ENCODE measurements at places on chromosomes 13 and 19. TPM values are rescaled to one million over a fixed set of nuclear protein-coding genes. Genes with fewer than 3 reads are reported as not detected.

The DIAPH3 gene
- 5.4 TPM for polyA plus RNA-seq

- DNase-seq: no peak
Observed at GRCh38 chr13:51524829-51525566, 59.3 kb upstream of the WDFY2 start.

GRCh38 chr13:72221276-72221962, 354.4 kb upstream of the DACH1 start:
- no peak for DNase-seq

The CYP4F11 gene
- 0.23 TPM for polyA plus RNA-seq

The ZNF549 gene
- 2.4 TPM for polyA plus RNA-seq

GRCh38 chr19:4007836-4008539, 452 bp downstream of the PIAS4 start:
- DNase-seq: peak; percentile 63

DNA sequence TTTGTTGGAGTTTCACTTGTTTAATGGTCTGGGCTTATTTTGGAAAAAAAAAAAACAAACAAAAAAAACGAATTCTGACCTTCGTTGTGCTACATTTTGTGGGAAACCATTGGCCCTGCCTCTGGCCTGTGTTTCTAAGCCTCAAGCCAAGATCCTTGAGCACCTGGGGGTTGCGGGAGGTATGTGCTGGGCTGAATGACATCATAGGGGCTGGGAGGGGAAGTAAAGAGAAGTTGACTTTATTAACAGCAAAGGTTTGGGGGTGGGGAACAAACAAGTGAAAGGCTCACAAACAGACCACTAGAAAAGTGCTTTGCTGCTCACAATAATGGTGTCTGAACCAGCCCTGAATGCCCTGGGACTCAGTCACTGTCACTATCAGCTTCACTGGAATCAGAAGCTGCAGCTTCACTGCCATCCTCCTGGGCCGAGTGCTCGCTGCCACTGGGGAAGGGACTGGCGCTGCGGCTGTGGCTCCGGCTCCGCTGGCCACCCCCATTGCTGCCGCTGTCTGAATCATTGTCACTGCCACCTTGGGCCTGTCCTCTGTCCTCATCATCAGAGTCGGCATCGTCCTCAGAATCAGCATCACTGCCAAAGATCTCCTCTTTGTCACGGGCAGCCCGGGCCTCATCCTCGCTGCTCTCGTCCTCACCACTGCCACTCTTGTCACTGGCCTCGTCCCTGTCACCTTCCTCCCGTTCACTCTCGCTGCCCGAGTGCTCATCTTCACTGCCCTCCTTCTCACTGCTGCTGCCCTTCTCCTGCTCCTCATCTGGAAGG, 5.1 kb downstream of the PAF1 start:
- no peak for DNase-seq

The ETHE1 gene
- polyA plus RNA-seq: 86.2 TPM

- DNase-seq: peak; percentile 99
Observed at GRCh38 chr19:48492925-48493717, 18.5 kb downstream of the LMTK3 start.

The CEACAM7 gene
- not detected for polyA plus RNA-seq

GRCh38 chr19:5112681-5113575, 144.0 kb downstream of the KDM4B start:
- no peak for DNase-seq

The ZNF575 gene
- polyA plus RNA-seq: 0.31 TPM

DNA sequence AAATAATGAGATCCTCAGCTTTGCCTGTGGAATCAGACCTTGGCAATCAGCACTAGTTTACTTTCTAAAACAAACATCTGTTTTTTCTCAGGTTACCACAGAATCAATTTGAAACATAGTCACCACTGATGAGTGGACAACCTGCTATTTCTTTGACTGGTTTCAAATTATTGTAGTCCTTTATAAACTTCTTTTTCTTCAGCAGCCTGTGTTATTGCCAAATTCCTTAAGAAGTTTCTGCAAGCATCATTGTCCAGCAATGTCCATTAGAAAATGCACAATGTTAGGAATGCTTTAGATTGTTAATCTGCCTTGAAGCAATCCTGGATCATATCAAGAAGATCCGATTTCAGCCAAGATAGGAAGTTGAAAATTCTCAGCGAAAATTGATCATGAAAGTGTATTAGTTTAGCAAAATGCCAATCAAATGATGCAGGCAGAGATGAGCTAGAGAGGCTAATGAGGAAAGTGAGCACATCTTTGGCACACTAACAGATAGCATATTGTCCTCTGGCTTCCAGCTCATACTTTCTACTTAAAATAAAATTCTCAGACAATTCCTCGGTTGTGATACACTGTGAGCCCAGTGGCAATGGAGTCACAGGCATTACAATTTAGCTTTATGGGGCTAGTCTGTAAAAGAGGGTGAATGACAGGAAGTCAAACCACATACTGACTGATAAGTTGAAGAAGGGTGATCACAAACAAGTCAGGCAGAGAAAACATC, 270.6 kb downstream of the SLITRK6 start:
- DNase-seq: no peak

The TPTE2 gene
- not detected for polyA plus RNA-seq

GRCh38 chr13:25214491-25215252, 42.6 kb upstream of the AMER2 start:
- DNase-seq: no peak

The GSX1 gene
- polyA plus RNA-seq: not detected

The NLRP5 gene
- not detected for polyA plus RNA-seq

The CDX2 gene
- polyA plus RNA-seq: not detected

- DNase-seq: no peak
Observed at GRCh38 chr19:2923510-2923909, 21.3 kb downstream of the ZNF77 start.

The THSD1 gene
- 8.9 TPM for polyA plus RNA-seq

DNA sequence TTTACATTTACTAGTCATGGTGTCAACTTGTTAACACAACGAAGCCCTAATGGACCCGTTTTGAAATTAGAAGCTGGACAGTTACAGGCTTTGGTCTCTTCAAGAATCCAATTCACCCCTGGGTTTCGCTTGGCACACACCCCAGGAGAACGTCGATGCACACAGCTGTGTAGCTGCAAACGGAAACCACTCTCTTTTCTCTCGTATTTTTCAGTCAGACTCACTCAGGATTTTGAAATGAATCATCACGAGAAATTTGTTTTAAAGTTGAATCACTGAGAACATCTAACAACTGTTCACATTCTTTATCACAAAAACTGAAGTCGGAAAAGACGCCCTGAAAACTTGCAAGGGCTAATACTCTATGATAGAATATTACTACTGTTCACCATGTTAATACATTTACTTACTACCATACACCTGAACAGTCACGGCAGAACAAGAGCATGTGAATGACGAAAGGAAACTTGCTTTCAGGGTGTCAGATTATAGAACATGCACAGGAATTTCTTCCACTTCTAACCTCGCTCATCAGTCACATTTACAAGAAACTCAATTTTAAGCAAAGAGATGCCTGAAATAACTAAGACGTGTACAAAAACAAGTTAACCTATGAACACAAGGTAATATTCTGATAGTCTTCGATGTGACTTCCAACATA, 4.7 kb downstream of the PNMA8A start:
- no peak for DNase-seq

DNA sequence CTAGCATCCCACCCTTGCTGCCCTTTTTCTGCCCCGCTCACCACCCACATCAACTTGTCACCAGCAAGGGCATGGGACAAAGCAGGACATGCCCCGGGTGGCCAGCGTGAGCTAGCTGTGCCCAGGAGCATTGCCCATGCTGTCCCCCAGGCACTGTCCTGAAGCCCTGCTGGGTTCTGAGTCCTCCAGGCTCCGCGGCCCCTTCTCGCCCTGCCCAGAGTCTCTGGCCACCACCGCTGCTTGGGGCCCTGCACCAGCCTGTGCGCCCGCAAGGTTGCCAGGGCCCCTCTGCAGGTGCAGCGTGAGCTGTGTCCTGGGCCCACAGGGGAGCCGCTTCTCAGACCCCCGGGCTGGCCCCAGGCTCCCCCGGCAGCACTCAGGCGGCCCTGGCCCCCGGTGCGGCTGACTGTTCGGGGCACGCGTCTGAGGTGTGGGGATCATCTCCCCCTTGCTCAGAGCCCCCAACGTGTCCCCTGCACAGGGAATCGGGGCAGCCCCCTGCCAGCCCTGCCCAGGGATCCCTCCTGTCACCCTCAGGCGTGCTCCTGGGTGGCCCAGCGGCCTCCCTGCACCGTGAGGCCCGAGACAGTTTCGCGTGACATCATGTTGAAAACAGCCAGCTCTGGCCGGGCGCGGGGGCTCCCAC, 4.1 kb downstream of the CSNK1G2 start:
- no peak for DNase-seq

DNA sequence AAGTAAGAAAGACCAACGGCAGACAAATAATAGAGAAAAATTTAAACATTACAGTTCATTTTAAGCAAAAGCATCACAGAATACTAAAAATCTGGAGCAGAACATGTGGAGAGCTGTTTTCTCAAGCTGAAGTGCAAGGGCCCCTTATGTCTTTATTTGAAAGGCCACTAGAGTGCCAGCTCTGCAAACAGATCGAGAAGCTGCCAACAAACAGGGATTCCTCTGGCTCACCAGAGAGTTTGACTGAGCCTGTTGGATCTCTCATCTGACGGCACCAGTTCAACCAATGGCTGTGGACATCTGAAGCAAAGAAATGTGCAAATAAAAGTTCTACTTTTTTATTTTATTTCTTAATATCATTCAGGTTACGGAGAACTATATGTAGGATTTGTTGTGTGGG, 119.7 kb downstream of the COL4A2 start:
- no peak for DNase-seq

- DNase-seq: no peak
Observed at GRCh38 chr13:74681891-74682290, 547.7 kb upstream of the KLF12 start.

The SLC15A1 gene
- polyA plus RNA-seq: not detected

DNA sequence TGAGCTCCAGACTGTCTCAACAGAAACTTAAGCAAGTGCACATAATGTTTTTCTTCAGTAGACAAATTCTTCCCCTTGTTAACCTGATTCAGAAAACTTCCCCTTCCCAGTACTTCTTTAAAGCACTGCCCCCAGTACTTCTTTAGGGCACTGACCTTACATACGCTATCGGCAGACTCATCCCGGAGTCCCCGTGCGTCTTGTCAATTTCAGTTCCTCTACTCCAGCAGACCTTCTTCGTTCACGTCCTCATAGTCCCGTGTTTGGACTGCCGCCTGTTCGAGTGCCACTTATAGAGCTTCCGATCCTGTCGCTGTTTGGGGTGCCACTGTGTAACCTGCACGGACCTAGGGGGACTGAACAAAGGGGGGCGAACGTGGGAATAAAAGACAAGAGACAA, 29.0 kb downstream of the ZNF627 start:
- DNase-seq: no peak
